Heart left ventricle (tissue), 16 donors: ENCODE measurements at places on chromosomes 6 and 20.

DNA sequence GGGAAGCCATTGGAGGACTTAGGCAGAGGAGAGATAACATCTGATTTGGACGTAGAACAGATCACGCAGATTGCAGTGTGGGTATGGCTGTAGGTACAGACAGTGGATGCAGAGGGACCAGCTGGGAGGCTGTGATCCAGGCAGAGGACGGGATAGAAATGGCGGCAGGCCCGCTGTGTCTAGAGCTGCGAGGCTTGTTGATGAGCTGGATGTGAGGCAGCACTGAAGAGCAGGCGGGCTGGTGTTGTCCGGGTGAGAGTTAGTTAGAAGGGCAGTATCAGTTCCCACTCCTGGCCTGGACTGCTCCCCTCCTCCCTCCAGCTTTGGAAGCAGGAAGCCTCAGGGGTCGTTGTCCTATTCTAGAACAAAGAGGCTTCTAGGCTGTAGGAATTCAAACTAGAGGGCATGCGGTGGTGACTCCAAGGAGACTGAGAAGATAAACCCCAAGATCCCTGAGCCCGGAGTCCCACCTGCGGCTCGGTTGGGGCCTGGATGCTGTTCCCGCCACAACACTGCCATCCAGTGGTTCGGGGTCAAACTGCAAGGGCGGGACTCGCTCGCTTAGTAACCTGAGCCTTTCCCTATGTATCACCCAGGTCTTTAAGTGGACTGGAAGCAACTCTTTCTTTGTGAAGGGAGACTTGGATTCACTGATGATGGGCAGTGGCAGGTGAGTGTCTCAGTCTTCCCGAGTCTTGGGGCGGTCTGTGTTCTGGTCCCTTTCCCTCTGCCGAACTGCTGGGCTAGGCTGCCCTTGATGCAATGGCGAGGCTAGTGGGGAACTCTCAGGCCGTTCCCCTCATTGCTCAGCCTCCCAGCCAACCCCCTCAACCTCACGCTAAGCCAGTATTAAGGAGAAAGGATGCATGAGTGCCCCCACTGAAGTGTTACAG lies 11.2 kb downstream of the TLDC2 start:
- no peak overlapping the region for H3K27ac ChIP-seq
- no peak overlapping the region for H3K4me3 ChIP-seq
- H3K27me3 ChIP-seq = no peaks in the 10 kb centered on the region

GRCh38 chr6:101803136-101803535 lies 409.6 kb downstream of the GRIK2 start:
- no peaks in the 10 kb centered on the region for H3K4me1 ChIP-seq
- no peak for DNase-seq
- H3K36me3 ChIP-seq = no peaks in the 10 kb centered on the region
- H3K27ac ChIP-seq = no peak overlapping the region

DNA sequence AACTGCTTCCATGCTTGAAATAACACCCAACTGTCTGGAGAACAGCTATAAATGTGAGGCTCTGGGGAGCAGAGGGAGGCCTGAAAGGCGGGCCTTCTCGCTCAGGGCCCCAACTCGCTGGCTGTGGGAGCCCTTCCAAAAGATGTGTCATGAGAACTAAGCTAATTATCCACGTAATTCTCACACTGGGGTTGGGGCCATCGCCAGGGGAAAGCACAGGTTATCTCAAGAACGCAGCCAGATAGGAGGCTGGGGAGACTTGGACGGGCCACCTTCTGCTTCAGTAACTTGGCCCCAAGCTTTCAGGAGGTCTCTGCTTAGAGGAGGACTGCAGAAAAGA lies 1.6 kb downstream of the PXDC1 start:
- peak overlapping the region; percentile 96 for H3K4me3 ChIP-seq
- peaks cover 72% of the 10 kb centered on the region for H3K4me1 ChIP-seq
- peak overlapping the region; percentile 99 for H3K27ac ChIP-seq

DNA sequence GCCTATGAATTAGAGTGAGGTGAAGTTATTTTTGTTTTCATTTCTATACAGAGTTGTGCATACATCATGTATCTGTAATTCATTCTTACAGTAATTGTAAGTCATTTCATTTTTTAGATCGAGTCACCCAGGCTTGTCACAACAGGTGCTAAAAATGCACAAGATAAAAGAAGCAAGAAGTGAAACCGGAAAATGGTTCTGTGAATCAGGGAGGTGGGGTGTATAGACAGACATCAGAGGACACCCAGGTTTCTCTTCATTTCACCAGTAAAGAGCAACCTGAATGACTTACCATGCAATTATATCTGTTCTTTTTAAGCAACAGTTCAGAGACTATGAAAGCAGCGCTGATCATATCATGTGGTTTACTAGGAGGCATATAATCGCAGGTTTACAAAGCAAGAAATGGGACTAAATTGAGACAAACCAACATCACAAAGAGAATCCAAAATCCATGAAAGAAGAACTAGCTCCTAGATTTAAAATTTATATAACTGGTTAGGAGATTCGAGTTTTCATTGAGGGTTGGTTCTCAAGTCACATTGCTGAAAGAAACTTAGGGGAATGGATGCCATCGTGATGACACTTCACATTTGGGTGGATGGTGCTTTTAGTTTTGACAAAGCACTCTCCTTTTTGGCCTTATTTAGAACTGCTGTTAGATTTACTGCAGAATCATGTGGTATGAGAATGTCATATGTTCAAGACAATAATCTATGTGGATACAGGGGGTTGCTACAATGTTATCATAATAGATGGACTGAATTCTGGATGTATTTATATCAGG lies 27.9 kb upstream of the TBC1D7 start:
- no peak for DNase-seq
- H3K27ac ChIP-seq = peak overlapping the region; percentile 17
- no peaks in the 10 kb centered on the region for H3K27me3 ChIP-seq

- H3K4me1 ChIP-seq = no peaks in the 10 kb centered on the region
- DNase-seq = no peak
Observed at GRCh38 chr20:22341508-22341907, 242.9 kb downstream of the FOXA2 start.

GRCh38 chr6:93972791-93973190 lies 553.4 kb upstream of the EPHA7 start:
- H3K27ac ChIP-seq = no peak overlapping the region
- H3K4me3 ChIP-seq = no peak overlapping the region
- H3K36me3 ChIP-seq = no peaks in the 10 kb centered on the region
- no peak for DNase-seq
- H3K27me3 ChIP-seq = no peaks in the 10 kb centered on the region

GRCh38 chr6:7236306-7237209 lies 76.4 kb downstream of the SSR1 start:
- no peak overlapping the region for H3K4me3 ChIP-seq
- H3K27me3 ChIP-seq = no peaks in the 10 kb centered on the region
- H3K36me3 ChIP-seq = peaks cover 64% of the 10 kb centered on the region

DNA sequence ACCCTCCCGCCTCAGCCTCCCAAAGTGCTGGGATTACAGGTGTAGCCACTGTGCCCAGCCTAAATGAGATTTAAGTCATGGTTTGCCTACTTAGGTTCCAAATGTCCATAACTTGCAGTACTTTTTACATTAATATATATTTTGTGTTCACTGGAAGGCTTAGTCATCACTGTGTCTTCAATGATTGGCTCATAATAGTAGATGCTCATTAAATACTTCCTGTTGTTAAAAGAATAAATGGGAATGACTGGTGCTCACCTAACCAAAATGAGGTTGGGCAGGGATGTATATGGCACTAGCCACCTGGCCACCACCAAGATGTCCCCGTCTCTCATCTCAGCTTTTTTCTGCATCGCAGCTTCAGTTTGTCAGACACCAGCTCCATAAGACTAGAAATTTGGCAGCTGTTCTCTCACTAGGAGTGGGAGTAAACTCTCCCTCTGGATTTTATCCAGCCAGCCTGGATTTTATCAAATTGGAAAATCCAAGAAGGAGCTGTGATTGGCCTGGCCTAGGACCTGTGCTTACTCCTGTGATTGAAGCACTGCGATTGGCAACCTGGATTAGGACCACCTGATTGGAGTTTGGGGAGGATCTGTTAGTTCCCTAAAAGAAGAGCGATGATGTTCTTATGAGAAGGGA lies 1.1 kb upstream of the GLO1 start:
- H3K27me3 ChIP-seq = peaks cover 3% of the 10 kb centered on the region
- no peaks in the 10 kb centered on the region for H3K36me3 ChIP-seq
- H3K4me1 ChIP-seq = peaks cover 5% of the 10 kb centered on the region
- H3K27ac ChIP-seq = no peak overlapping the region
- no peak overlapping the region for H3K4me3 ChIP-seq

GRCh38 chr6:82178077-82178758 lies 69.3 kb downstream of the IBTK start:
- no peaks in the 10 kb centered on the region for H3K4me1 ChIP-seq
- no peaks in the 10 kb centered on the region for H3K27me3 ChIP-seq
- H3K27ac ChIP-seq = no peak overlapping the region
- H3K36me3 ChIP-seq = peaks cover 71% of the 10 kb centered on the region
- no peak for DNase-seq

GRCh38 chr6:32177183-32177787 lies 920 bp upstream of the RNF5 start:
- H3K4me1 ChIP-seq = peaks cover 34% of the 10 kb centered on the region
- peak overlapping the region; percentile 97 for H3K27ac ChIP-seq
- peak overlapping the region; percentile 26 for H3K4me3 ChIP-seq
- peaks cover 26% of the 10 kb centered on the region for H3K36me3 ChIP-seq
- no peak for DNase-seq

- no peaks in the 10 kb centered on the region for H3K4me1 ChIP-seq
- no peak overlapping the region for H3K27ac ChIP-seq
- H3K27me3 ChIP-seq = no peaks in the 10 kb centered on the region
- DNase-seq = no peak
Observed at GRCh38 chr6:167129159-167129558, 6.3 kb downstream of the CCR6 start.

GRCh38 chr6:41896281-41896680 lies 1.1 kb upstream of the USP49 start:
- peak overlapping the region; percentile 92 for H3K4me3 ChIP-seq
- H3K27ac ChIP-seq = peak overlapping the region; percentile 72
- no peaks in the 10 kb centered on the region for H3K27me3 ChIP-seq
- peaks cover 14% of the 10 kb centered on the region for H3K36me3 ChIP-seq
- peaks cover 27% of the 10 kb centered on the region for H3K4me1 ChIP-seq
- no peak for DNase-seq

- H3K27me3 ChIP-seq = no peaks in the 10 kb centered on the region
- H3K36me3 ChIP-seq = no peaks in the 10 kb centered on the region
- H3K27ac ChIP-seq = no peak overlapping the region
- no peak for DNase-seq
Observed at GRCh38 chr20:51259455-51259854, 236.5 kb upstream of the KCNG1 start.

- H3K27ac ChIP-seq = no peak overlapping the region
- DNase-seq = no peak
- no peak overlapping the region for H3K4me3 ChIP-seq
- H3K36me3 ChIP-seq = peaks cover 62% of the 10 kb centered on the region
- no peaks in the 10 kb centered on the region for H3K4me1 ChIP-seq
Observed at GRCh38 chr20:3563548-3564177, 92.8 kb downstream of the ATRN start.

- H3K4me3 ChIP-seq = no peak overlapping the region
- no peak overlapping the region for H3K27ac ChIP-seq
- no peaks in the 10 kb centered on the region for H3K4me1 ChIP-seq
- H3K27me3 ChIP-seq = no peaks in the 10 kb centered on the region
- no peaks in the 10 kb centered on the region for H3K36me3 ChIP-seq
- no peak for DNase-seq
Observed at GRCh38 chr6:54970337-54970736, 123.8 kb downstream of the FAM83B start.

- H3K27me3 ChIP-seq = no peaks in the 10 kb centered on the region
- no peak overlapping the region for H3K27ac ChIP-seq
- DNase-seq = no peak
- H3K4me1 ChIP-seq = peaks cover 4% of the 10 kb centered on the region
- no peak overlapping the region for H3K4me3 ChIP-seq
Observed at GRCh38 chr20:1775117-1775516, 117.5 kb upstream of the SIRPG start.

DNA sequence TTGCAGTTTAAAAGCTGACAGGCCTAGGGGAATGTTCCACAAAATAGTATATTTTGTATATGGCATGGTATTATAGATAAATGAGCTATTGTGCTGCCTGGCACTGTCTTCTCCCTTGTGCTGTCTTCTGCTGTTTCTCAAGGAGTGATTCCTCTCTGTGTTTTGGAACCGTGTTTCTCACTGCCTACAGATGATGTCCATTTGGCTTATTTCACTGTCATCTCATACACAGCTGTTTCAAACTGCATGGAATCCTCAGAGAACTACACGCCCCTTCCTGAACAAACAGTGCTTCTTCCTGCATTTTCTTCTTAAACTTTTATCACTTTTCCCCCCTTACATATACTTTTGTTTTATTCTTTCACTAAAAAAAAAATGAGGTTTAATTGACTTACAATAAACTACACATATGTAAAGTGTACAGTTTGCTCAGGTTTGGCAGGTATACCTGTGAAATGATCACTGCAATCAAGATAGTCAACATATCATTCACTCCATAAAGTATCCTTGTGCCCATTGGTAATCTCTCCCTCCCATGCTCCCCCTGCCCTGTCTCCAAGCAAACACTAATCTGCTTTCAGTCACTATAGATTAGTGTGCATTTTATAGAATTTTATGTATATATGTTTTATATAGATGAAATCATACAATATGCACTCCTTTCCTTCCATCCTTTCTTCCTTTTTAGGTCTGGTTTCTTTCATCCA lies 43.0 kb downstream of the CBFA2T2 start:
- no peaks in the 10 kb centered on the region for H3K27me3 ChIP-seq
- no peak overlapping the region for H3K4me3 ChIP-seq
- H3K36me3 ChIP-seq = no peaks in the 10 kb centered on the region
- peaks cover 24% of the 10 kb centered on the region for H3K4me1 ChIP-seq

GRCh38 chr6:66866801-66867200 lies 1159.8 kb upstream of the EYS start:
- no peak overlapping the region for H3K27ac ChIP-seq
- no peak overlapping the region for H3K4me3 ChIP-seq
- H3K27me3 ChIP-seq = no peaks in the 10 kb centered on the region
- no peaks in the 10 kb centered on the region for H3K36me3 ChIP-seq
- no peaks in the 10 kb centered on the region for H3K4me1 ChIP-seq

- no peaks in the 10 kb centered on the region for H3K4me1 ChIP-seq
- H3K27ac ChIP-seq = peak overlapping the region; percentile 39
- H3K4me3 ChIP-seq = no peak overlapping the region
- no peak for DNase-seq
- no peaks in the 10 kb centered on the region for H3K36me3 ChIP-seq
Observed at GRCh38 chr6:149169761-149170511, 147.6 kb upstream of the TAB2 start.

DNA sequence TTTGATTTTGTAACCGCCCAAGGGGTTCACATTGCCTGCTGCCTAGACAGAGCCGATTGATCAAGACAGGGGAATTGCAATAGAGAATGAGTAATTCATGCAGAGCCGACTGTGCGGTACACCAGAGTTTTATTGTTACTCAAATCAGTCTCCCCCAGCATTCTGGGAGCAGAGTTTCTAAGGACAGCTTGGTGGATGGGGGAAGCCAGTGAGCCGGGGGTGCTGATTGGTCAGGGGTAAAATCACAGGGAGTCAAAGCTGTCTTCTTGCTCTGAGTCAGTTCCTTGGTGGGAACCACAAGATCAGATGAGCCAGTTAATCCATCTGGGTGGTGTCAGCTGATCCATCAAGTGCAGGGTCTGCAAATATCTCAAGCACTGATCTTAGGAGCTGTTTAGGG lies 60.0 kb upstream of the EZR start:
- no peaks in the 10 kb centered on the region for H3K27me3 ChIP-seq
- H3K4me3 ChIP-seq = no peak overlapping the region
- H3K27ac ChIP-seq = no peak overlapping the region
- no peaks in the 10 kb centered on the region for H3K36me3 ChIP-seq
